ENCODE measurements at places on chromosomes 7 and 10.

DNA sequence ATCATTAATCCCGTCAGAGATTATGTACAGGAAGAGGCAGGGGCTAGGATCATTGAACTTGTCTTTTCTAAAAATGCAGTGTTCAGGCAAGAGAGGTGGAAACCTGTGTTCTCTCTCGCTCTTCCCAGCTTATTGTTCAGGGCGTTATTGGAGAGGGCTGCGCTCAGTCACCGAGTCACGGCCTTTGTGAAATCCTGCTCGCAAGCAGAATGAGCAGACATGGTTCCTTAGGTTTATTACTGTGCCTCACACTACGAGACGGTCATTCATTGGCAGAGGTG is 631 bp upstream of the PRKRIP1 start:
- DNase-seq, result no peak

- no peak for DNase-seq
Observed at GRCh38 chr10:122460891-122461293, 461 bp upstream of the HTRA1 start.

DNA sequence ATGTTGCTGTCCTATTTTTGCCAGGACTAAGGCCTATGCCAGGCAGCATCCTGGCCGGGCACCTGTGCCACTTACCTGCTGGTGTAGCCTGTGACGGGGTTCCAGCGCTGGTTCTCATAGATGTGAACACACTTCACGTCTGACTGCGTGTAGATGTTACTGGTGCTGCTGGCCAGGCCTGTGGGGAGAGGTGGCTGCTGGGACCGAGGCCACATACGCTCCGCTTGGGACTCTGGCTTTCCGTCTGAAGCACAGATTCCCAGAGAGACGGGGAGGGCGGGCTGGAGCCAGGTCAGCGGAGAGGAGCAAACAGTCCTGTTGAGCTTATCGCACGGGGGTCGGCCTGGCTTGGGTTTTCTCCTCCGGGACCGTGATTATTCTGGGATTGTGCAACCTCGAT is 16.7 kb downstream of the BHLHA15 start:
- no peak for DNase-seq

- DNase-seq, result peak; percentile 10
Observed at GRCh38 chr7:47893238-47893637, 55.0 kb downstream of the PKD1L1 start.

GRCh38 chr7:128389085-128389617 is 20.6 kb downstream of the IMPDH1 start:
- no peak for DNase-seq

DNA sequence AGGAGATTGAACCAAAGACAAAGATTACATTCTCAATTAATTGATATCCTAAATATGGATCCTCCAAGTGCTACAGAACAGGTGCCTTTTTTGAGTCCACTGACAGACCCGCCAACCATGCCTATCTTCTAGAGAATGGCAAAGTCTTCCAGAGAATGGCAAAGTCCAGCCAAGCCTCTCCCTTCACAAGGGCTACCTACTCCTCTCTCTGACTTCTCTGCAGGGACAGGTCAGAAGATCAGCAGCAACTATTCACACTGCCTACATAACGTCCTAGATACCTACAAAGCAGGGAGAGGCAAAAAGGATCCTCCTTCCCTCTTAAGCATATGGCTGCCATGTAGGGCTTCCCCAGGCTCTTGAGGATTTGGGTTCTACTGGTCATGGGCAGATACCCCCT is 12.4 kb downstream of the UBE2H start:
- no peak for DNase-seq

DNA sequence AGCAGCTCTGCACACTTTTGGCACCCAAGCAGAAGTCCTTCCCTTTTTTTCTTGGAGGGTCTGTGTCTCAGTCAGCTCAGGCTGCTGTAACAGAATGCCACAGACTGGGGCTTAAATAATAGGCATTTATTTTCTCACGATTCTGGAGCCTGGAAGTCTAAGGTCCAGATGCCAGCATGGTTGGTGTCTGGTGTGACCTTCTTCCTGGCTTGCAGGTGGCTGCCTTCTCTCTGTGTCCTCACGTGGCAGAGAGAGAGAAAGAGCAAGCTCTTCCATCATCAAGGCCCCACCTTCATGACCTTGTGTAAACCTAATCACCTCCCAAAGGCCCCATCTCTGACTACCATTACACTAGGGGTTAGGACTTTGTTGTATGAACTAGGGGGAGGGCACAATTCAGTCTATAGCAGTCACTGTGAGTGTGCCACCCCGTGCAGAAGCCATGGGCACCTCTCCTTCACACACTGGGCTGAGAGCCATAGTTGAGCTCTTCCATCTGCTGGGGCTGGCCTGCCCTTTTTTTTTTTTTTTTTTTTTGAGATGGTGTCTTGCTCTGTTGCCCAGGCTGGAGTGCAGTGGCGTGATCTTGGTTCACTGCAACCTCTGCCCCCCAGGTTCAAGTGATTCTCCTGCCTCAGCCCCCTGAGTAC is 80.3 kb downstream of the OAT start:
- DNase-seq, result no peak

DNA sequence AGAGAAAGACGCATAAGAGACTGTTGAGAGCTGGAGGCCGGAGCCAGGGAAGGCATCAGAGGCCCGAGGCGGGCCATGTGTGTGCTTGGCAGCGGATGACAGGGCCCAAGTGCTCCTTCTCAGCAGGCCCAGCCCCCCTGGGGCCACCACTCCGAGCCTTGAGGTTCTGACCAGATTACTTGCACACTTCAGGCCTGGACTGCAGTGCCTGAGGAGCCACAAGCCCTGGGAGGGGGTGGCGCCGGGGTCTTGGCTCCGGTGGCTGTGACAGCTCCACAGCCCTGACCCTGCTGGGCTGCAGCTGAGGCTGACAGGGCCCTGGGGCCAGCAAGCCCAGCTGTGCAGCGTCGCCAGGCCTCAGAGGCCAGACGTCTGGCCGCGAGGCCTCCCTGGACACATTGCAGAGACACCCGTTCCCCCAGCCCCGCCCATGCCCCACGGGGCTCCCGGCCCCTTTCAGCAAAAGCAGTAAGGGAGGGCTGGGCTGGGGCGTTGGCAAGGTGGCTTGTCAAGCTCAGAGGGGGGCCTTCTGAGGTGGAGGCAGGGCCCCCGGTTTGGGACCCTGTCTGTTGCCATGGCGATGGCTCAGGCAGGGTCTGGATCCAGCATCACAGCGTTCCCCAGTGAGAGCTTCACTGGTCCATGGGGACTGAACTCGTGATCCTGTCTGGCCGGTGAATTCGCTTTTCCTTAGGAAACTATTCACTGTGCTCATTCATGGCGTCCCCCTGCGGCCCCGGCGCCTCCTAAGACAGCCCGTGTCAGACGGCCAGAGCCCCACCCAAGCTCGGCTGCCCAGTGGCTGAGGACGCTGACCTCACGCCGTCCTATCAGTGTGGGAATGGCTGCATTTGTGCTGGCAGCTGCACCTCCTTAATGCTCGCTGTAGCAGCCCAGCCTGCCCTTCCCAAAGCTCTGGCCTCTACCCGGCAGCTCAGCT is 5.7 kb downstream of the ELN start:
- no peak for DNase-seq

DNA sequence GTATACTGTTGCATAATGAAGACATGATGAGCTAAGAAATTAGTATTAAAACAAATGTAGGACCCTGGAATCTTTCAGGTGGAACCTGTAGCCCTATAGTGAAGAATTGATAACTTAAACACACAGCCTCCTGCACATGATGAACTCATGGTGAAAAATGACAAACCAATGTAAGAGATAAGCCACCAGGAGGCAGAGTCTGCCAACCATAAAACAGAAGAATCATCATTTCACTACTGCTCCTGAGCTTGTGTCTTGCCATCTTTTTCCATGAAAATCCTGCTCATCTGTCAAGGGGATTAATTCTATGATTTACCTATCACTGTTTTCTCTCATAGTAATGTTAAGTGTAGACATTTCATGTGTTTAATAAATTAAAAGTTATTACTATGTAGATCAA is 363.9 kb downstream of the MALRD1 start:
- DNase-seq, result no peak

GRCh38 chr10:67618116-67618515 is 77.9 kb downstream of the CTNNA3 start:
- DNase-seq, result no peak

DNA sequence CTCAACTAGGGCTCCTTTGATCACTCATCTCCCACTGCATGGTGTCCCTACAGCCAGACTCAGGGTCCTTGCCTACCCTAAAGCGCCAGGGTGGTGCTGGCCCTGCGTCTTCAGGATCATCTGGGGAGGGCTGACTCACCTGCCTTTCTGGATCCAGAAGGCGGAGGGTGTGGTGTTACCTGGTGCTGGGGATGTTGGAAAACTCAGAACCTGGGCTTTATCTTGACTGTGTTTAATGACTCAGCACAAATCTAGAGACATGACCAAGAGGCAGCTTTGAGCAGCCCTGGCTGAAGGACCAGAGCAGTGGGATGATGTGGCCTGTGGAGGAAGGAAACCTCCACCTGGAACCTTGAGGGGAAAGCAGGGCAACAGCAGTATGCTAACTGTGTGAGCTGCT is 96.5 kb downstream of the GRK5 start:
- DNase-seq, result no peak

DNA sequence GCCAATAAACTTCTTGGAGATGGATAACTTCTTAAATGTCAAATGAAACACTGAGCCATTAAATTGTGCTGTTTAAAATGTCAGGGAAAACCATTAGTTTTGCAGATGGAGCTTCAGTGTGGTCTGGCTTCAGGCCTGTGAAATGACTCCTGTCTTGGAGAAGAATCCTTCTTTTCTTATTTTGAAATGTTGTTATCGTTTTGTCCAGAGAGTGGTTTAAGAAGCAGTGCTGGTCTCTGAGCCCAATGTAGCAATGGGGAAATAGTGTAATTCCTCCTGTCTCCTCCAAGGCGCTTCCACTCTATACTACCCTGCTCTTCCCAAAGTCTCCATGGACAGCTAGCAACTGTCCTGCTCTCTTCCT is 177.6 kb downstream of the REEP3 start:
- DNase-seq, result no peak

All from GM19239 (cell line).